ENCODE measurements at places on chromosomes 3 and 15.

GRCh38 chr15:40489274-40490175, 18.7 kb downstream of the CHST14 start:
- H3K4me3 ChIP-seq = no peak overlapping the region
- H3K4me1 ChIP-seq = peaks cover 15% of the 10 kb centered on the region
- H3K27ac ChIP-seq = no peak overlapping the region
- H3K36me3 ChIP-seq = no peaks in the 10 kb centered on the region
- H3K27me3 ChIP-seq = no peaks in the 10 kb centered on the region

- H3K36me3 ChIP-seq = no peaks in the 10 kb centered on the region
- H3K27ac ChIP-seq = no peak overlapping the region
- H3K4me1 ChIP-seq = no peaks in the 10 kb centered on the region
- peaks cover 22% of the 10 kb centered on the region for H3K27me3 ChIP-seq
- H3K4me3 ChIP-seq = no peak overlapping the region
- no peak for DNase-seq
Measured at GRCh38 chr3:53921296-53921695, 29.6 kb upstream of the SELENOK start.

GRCh38 chr3:110618512-110619226, 452.9 kb upstream of the NECTIN3 start:
- no peak for DNase-seq
- H3K4me1 ChIP-seq = no peaks in the 10 kb centered on the region
- no peak overlapping the region for H3K27ac ChIP-seq
- H3K36me3 ChIP-seq = no peaks in the 10 kb centered on the region
- no peaks in the 10 kb centered on the region for H3K27me3 ChIP-seq
- H3K4me3 ChIP-seq = no peak overlapping the region

DNA sequence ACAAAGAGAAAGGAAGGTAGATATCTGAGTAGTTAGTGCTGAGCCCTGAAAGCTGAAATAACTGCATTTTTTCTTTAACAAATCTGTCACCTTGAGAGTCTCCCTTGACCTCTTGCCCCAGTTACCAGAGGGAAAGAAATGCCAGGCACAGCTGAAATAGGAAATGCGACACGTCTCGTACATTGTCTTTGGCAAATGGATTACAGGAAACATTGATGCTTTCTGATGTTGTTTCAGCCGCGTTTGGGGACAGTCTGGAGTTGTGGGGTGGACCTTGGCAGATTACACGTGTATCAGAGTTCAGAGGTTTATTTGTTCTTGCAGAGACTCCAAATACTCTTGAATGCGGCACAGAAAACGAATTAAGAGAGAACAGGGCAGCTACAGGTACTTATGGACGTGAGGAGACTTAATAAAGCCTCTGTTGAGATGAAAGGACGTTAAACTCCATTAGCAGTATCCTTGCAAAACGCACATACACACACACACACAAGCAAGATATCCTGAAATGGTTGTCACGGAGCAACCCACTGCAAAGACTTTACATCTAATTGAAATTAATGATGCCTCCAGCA, 272.8 kb upstream of the RORA start:
- no peak overlapping the region for H3K4me3 ChIP-seq
- no peaks in the 10 kb centered on the region for H3K36me3 ChIP-seq
- H3K4me1 ChIP-seq = no peaks in the 10 kb centered on the region
- H3K27me3 ChIP-seq = peaks cover 4% of the 10 kb centered on the region
- H3K27ac ChIP-seq = no peak overlapping the region
- DNase-seq = no peak

DNA sequence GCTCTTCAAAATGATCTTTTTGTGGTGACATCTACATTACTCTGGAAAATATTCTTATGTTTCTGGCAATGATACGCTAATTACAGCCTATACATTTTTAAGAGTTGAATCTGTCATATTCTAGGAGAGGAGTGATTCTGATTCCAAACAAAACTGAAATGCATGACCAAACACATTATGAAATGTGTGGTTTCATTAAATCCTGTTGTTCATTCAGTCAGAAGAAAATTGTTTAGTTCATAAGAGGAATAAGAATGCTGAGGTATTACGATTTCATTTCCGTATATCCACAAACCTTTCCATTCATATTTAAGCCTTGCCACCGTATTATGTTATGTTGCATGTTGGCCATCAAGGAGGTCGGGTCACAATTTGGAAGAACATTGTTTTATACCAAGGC, 345.1 kb downstream of the FEZF2 start:
- no peak overlapping the region for H3K27ac ChIP-seq
- DNase-seq = no peak
- H3K4me3 ChIP-seq = no peak overlapping the region

DNA sequence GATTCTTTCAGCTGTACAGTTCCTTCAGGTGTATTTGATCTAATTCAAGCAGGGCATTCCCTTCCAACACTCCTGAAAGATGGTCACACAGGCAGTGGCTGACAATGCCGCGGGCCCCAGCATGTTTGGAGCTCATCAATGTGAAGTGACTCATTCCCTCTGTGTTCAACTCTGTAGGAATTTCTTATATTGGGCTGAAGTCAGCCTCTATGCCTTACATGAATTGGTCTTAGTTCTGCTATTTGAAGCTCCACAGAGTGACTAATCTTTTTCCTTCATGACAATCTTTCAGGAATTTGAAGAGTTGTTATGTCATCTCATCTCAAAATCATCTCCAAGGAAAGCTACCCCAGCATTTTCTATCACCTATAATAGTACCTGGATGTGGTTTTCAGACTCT, 142.5 kb upstream of the C2CD4B start:
- no peak overlapping the region for H3K27ac ChIP-seq
- no peaks in the 10 kb centered on the region for H3K27me3 ChIP-seq
- H3K4me3 ChIP-seq = no peak overlapping the region
- H3K4me1 ChIP-seq = no peaks in the 10 kb centered on the region
- no peaks in the 10 kb centered on the region for H3K36me3 ChIP-seq

- no peak overlapping the region for H3K4me3 ChIP-seq
- no peaks in the 10 kb centered on the region for H3K4me1 ChIP-seq
- no peaks in the 10 kb centered on the region for H3K36me3 ChIP-seq
- no peak overlapping the region for H3K27ac ChIP-seq
Measured at GRCh38 chr3:64961301-64961700, 273.5 kb upstream of the ADAMTS9 start.

DNA sequence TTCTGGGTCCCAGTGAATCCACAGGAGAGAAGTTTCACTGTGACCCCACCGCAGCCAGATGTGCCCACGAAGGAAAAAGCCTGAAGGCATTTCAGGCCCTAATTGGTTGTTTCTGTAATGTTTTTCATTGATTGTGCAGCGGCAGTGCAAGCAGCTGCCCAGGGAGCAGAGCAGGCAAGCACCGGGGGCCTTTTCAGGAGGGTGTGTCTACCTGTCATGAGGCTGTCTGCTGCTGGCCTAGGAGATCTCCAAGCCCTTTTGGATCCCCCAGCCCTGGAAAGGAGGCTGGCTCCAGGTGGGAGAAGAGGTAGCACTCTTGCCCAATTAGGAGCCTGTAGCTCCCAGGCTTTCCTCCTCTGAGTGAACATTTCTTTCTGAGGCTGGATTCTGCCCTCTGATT, 108.8 kb downstream of the EPHB1 start:
- DNase-seq = no peak
- no peak overlapping the region for H3K4me3 ChIP-seq
- H3K27ac ChIP-seq = no peak overlapping the region
- no peaks in the 10 kb centered on the region for H3K4me1 ChIP-seq
- no peaks in the 10 kb centered on the region for H3K36me3 ChIP-seq
- H3K27me3 ChIP-seq = peaks cover 42% of the 10 kb centered on the region

DNA sequence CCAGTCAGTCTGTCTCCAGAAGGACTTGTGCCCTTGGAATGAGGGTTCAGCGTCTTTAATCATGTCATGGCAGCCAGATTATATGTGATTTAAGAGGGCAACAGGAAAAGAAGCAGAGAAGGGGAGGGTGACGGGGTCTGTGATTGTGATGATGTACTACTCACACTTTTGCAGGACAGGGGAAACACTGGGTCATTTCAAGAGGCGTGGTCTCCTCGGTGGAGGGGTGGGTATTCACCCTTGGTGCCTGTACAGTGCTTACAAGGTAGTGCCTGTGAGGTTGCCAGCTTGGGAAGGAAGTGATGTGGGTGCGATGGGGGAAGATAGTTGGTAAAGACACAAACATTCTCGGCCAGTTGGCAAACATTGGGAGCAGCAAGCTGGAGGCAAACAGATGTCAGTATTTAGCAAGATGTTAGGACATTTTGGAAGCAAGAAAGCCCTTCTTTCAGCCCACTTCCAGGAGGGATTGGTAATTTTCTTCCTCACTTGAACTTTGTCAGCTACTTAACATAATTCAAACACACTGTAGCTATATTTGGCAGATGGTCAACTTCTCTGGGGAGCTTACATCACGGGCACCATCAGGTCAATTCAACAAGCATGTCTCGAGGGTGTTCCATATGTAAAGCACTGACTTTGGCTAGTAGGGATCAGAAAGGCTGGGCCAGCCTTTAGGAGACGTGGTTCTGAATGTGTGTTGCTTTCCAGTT, 71.4 kb upstream of the ROPN1 start:
- H3K4me3 ChIP-seq = no peak overlapping the region
- no peak overlapping the region for H3K27ac ChIP-seq
- DNase-seq = no peak

DNA sequence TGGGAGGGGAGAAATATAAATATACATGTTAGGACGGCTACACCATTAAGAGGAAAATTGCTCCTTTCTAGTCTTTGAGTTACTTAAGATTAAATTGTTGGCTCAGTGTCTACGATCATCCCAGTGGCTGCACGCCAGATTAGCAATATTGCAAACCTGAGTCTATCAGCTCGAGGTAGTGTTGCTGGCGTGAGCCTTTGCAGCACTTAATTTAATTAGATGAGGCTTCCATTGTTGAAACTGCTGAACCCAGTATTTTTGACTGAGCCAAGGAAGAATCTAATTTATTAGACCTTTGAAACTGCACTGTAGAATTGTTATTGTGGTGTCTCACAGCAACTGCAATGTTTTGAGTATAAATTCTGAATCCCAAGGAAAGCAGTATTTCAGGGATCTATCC, 782.4 kb upstream of the ROBO1 start:
- H3K4me3 ChIP-seq = no peak overlapping the region
- DNase-seq = no peak
- H3K36me3 ChIP-seq = no peaks in the 10 kb centered on the region
- H3K27ac ChIP-seq = no peak overlapping the region
- no peaks in the 10 kb centered on the region for H3K27me3 ChIP-seq

DNA sequence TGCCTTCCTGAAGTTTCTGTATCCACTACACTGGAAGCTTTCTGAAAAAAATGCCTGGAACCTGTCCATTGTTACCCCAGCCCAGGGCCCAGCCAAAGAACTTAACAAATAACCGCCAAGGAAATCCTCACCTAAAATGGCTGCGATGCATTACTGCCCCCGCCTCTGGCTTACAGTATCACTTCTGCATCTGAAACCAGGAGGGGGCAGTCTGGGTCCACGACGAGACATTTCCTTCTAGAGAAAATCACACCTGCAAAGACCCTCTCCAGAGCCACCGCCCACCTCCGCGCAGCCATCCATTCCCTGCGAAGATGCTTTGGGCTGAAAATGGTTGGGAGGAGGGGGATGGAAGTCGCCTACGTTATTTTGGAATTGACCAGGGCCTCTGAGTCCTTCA, 22.4 kb upstream of the CELF6 start:
- no peaks in the 10 kb centered on the region for H3K27me3 ChIP-seq
- H3K4me3 ChIP-seq = no peak overlapping the region
- H3K27ac ChIP-seq = no peak overlapping the region
- H3K4me1 ChIP-seq = no peaks in the 10 kb centered on the region
- no peaks in the 10 kb centered on the region for H3K36me3 ChIP-seq

DNA sequence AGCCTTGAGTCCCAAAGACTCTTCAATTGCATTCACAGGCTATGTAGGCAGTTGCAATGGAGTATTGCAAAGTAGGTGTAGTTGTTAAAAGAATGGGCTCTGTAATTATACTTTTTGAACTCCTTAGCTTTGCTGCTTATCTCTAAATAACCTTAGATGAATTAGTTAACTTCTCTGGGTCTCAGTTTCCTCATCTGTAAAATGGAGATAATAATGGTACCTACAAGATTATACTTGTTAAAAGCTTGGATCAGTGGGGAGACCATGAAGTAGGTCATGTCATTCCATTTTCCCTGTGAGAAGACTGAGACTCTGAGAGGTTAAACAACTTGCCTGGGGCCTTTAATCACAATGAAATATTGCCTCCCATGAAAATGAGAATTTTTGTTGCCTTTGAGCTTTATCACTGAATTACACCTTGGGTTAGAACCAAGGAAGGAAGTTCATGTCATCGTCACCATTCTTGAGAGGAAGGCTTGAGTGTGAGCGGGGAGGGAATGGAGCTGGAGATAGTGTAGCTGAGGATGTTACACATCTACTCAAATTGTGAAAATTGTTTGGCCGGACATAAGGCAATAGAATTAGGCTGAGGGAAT, 38.1 kb downstream of the CTDSPL start:
- 0 out of 2 replicates have a peak, but pooled peaks cover 7% of the 10 kb centered on the region for H3K4me1 ChIP-seq
- no peaks in the 10 kb centered on the region for H3K36me3 ChIP-seq

- no peak for DNase-seq
- H3K4me3 ChIP-seq = no peak overlapping the region
- H3K4me1 ChIP-seq = no peaks in the 10 kb centered on the region
- no peaks in the 10 kb centered on the region for H3K27me3 ChIP-seq
Measured at GRCh38 chr15:25345943-25346342, 92.9 kb downstream of the UBE3A start.

DNA sequence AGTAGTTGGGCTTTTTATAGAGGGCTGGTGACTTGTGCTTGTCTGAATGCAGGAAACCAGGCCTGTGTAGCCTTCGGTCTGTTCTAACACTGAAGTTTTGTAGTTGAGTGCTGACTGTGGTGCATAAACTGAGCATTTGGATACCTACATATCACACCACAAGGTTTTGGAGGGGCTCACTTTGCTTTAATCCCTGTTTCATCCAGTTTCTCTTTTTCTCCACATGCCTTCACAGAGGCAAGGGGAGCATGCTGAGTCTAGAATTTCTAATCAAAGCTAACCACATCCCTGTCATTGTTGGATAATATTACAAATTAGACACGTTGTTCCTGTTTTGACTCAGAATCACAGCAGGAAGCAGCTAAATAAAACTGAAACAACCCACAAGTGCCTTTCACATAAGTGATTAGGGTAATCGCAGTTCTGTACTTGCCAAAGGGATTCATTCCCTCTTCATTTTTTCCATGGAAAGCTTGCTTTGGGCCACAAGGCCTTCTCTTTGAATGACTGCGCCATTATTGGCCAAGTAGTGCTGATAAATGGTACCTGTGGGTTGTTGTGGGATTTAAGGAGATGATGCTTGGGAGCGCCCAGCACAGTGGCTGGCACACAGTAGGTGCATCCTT, 48.9 kb downstream of the TGFBR2 start:
- no peak overlapping the region for H3K4me3 ChIP-seq
- DNase-seq = peak; percentile 68
- H3K4me1 ChIP-seq = peaks cover 26% of the 10 kb centered on the region
- H3K27me3 ChIP-seq = no peaks in the 10 kb centered on the region
- H3K27ac ChIP-seq = no peak overlapping the region
